Glutamatergic neuron (in vitro differentiated cells): ENCODE measurements at places on chromosomes 2 and 18. TPM values are rescaled to one million over a fixed set of nuclear protein-coding genes. Genes with fewer than 3 reads are reported as not detected.
A peak's percentile ranks its signal among the peaks of the same experiment; 100 is the strongest.

- no peaks in the 10 kb centered on the region for H3K4me1 ChIP-seq
- no peak overlapping the region for H3K27ac ChIP-seq
- H3K36me3 ChIP-seq: no peaks in the 10 kb centered on the region
- no peaks in the 10 kb centered on the region for H3K27me3 ChIP-seq
- no peak for DNase-seq
Observed at GRCh38 chr18:45478889-45479288, 136.4 kb upstream of the SLC14A2 start.

GRCh38 chr2:55490554-55490953 is 29.0 kb upstream of the CFAP36 start:
- no peak overlapping the region for H3K4me3 ChIP-seq
- no peaks in the 10 kb centered on the region for H3K27me3 ChIP-seq
- H3K27ac ChIP-seq: no peak overlapping the region
- no peaks in the 10 kb centered on the region for H3K36me3 ChIP-seq
- peaks cover 10% of the 10 kb centered on the region for H3K4me1 ChIP-seq
- DNase-seq: peak; percentile 28

DNA sequence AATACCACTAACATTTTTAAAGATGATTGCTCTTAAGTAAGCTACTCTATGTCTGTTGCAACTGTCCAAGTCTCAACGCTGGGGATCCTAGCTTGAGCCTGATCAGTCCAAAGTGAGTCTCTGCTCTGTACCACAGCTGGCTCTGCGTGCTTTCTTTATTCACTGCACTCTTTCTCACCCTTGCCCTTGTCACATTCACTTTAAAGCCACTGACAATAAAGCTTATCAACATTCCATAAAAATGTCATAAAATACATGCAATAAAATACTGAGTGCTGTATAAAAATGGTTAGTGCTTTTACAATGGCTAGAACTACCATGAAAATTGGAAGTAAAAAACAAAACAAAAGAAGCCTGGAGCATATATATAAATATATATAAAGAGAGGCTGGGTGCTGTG is 45.5 kb upstream of the LRRTM4 start:
- no peak overlapping the region for H3K4me3 ChIP-seq
- no peak for DNase-seq
- H3K4me1 ChIP-seq: no peaks in the 10 kb centered on the region
- H3K27ac ChIP-seq: no peak overlapping the region
- no peaks in the 10 kb centered on the region for H3K36me3 ChIP-seq
- no peaks in the 10 kb centered on the region for H3K27me3 ChIP-seq

- no peak for DNase-seq
- no peaks in the 10 kb centered on the region for H3K4me1 ChIP-seq
- peaks cover 2% of the 10 kb centered on the region for H3K27me3 ChIP-seq
- no peaks in the 10 kb centered on the region for H3K36me3 ChIP-seq
- no peak overlapping the region for H3K4me3 ChIP-seq
Observed at GRCh38 chr18:45106331-45106774, 425.7 kb downstream of the SETBP1 start.

DNA sequence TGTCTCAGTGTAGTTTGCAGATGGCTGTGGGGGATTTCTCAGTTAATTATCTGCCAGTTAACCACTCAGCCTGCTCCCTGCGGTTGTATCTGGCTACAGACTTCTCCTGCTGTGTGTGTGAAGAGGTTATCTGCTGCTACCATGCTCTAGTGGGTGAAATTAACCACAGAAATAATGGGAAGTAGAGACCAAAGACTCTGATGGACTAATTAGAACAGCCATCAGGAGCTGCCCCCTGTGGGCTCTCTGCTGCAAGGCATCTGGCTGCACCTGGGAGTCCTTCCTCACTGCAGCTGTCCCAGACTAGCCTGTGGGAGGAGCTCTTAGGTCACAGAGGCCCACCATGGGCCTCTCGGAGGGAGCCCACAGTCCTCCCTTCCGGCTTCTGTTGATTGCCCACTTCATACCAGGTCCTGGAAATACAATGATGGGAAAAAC is 66.6 kb downstream of the CTIF start:
- peak overlapping the region; percentile 53 for H3K4me3 ChIP-seq
- H3K27ac ChIP-seq: peak overlapping the region; percentile 91
- H3K4me1 ChIP-seq: peaks cover 66% of the 10 kb centered on the region
- peak; percentile 82 for DNase-seq
- no peaks in the 10 kb centered on the region for H3K36me3 ChIP-seq

Gene LRRC30
- total RNA-seq: not detected

Gene RGPD4
- 0.12 TPM for total RNA-seq

Gene COL4A4
- 0.05 TPM for total RNA-seq
